ENCODE measurements at places on chromosomes 12 and 14.
A peak's percentile ranks its signal among the peaks of the same experiment; 100 is the strongest.

- DNase-seq = no peak
Observed at GRCh38 chr14:21902561-21903181, 229.1 kb upstream of the OR4E1 start.

DNA sequence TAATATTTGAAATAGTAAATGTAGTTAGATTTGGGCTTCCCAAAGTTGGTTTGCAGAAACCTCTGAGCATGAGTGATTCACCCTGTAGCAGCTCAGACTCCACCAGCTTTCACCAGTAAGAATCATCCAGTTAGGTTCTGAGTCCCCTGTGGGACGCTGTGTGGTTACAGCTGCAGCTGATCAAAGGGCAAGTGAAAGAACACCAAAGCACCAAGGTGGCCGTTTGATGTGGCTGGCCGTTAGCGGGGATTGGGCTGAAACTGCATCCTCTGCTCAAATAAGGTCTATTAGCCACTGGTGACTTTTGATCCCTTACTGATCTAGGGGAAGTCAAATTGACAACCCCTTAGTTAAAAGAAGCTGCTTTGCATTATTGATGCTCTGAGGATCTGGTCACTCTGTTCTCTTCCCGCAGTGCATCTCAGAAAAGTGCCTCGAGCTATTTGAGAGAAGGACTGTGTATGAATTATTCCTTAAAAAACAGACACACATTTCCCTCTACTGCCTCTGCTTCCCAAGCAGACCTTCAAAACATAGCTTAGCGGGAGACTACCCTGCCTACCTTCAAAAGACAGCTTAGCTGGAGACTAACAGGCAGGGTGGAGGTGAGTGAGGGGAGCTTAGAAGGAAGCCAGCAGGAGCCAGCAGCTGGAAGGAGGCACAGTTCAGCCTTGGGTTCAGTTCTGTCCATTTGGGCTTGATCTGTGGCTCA is 3.7 kb downstream of the ABHD12B start:
- DNase-seq = peak; percentile 35

DNA sequence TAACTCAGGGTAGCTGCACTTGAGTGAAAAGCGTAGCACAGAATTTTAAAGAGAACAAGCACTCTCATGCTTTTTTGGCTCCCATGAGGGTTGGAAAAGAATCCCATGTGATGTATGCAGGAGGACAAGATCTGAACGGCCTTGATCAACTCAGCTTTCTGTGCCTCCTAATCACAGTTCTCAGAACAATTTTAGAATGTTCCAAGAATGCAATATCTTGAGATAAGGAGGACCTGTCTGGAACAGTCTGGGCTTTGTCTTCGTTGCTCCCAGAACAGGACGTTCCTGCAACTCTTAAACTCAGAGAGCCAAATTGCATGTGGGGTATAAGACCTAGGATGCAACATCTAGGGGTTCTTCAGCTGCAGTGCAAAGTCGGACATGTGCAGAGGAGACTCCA is 582.7 kb downstream of the RERGL start:
- no peak for DNase-seq

DNA sequence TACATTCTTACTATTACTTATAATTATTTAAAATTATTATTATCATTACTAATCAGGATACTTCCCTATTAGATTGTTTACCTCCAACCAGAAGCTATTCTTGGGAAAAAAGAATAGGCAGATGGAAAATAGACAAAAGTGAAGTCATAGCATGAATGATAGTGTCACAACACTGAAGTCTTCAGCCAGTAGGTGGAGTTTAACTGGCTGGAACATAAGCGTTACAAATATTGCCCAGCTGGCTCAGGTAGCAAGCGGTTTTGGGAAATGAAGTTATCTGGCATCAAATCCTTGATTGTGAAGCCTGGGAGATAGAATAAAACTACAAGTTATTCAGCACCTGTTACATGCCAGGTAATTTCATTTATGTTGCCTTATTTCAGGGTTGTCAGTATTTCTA is 762.9 kb downstream of the C12orf50 start:
- DNase-seq = no peak

DNA sequence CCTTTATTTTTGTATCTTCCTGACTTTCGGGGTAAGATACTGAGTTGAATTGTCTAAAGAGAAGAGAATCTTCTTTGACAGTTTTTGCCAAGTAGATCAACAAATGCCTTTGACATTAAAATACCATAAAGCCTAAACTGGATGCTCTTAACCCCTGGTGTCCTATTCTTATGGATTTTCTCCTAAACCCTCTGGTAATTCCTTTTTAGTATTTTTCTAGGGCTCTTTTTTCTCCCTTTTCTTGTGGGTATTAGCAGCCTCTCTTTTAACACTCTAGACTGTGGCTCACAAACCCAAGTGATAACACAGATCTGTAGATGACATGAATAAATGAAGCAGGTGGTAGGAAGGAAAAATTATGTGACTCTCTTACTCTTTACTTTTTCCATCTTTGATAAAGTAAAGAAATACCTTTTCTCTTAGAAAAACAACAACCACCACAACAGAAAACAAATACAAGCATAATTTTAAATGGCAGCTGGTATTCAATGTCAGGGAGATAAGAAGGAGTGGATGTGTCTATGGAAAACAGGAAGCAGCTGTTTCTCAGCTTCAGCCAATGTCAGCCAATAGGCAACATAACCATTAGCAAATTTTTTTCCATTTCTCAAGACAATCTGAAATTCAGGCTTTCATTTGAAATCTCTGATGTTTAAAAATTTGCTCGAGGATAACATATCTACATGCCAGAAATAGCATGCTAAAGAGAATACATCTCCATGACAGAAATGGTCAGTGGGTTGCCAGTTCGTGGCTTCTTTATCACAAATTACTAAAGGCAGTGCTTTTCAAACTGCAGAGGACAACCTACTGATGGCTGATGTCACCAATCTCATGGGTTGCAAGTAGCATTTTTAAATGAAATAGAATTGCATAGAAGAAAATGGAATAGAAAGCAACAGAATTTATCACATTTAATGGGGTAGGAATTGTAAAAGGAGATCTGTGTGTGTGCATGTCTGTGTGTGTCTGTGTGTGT is 123.1 kb upstream of the KRR1 start:
- DNase-seq = no peak

DNA sequence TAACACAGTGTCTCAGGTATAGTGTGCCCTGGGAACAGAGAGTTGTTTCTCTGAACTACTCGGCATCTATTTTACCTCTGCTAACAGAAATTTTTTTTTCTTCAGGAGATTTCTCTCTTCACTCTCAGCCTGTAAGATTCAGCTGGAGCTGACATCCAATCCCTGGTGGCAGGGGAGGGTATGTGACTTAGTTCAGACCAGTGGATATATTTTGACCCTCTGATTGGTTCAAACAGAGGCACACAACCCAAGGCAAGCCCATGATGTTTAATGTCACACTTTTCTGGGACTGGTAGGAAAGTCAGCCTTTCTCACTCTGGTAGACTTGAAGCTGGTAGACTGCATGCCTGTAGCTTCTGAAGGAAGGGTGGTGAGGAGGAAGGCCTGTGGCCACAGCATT is 147.9 kb downstream of the HMGA2 start:
- DNase-seq = no peak

DNA sequence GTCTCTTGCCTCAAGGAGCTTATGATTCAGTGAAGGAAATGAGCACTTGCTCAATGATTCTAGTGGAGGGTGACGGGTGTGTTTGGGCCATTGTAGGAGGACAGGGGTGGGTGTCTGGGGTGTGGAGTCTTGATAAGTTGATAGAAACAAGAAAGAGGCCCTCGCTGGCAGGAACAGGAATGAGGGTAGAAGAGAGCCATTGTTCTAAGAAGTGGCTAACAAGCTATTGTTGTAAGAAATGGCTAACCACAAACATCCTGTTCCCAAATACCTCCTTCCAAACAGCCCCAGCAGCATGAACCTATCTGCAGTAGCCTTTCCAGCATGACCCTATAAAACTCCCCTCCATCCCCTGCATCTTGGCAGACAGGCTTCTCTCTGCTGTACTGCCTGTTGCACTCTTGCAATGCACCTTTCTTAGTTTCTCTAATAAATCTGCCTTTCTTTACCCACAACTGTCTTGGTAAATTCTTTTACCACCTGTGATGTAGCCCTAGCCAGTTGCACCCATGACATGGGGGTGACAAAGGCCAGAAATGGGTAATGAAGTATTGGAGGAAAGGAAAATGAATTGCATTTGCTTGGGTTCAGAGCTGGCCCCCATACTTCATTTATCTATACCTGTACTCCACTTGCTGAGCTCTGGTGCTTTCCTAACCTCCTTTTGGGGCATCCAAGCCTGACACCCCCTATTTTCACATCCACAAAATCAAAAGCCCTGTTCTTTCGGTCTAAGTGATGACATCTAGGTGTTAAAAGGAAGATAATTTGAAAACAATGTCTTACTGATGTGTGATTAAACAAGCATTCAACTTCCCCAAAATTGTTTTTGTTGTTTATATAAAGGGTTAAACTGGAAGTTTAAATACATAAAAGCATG is 389.1 kb downstream of the GRIN2B start:
- no peak for DNase-seq

GRCh38 chr12:63792338-63792737 is 12.6 kb downstream of the RXYLT1 start:
- no peak for DNase-seq

- DNase-seq = no peak
Observed at GRCh38 chr14:71536927-71537772, 395.1 kb upstream of the RGS6 start.

GRCh38 chr12:4275016-4275869 is 1.7 kb downstream of the CCND2 start:
- DNase-seq = no peak

- DNase-seq = no peak
Observed at GRCh38 chr14:25484235-25484634, 434.3 kb upstream of the STXBP6 start.

GRCh38 chr12:98109266-98109665 is 406.1 kb upstream of the TMPO start:
- DNase-seq = no peak

DNA sequence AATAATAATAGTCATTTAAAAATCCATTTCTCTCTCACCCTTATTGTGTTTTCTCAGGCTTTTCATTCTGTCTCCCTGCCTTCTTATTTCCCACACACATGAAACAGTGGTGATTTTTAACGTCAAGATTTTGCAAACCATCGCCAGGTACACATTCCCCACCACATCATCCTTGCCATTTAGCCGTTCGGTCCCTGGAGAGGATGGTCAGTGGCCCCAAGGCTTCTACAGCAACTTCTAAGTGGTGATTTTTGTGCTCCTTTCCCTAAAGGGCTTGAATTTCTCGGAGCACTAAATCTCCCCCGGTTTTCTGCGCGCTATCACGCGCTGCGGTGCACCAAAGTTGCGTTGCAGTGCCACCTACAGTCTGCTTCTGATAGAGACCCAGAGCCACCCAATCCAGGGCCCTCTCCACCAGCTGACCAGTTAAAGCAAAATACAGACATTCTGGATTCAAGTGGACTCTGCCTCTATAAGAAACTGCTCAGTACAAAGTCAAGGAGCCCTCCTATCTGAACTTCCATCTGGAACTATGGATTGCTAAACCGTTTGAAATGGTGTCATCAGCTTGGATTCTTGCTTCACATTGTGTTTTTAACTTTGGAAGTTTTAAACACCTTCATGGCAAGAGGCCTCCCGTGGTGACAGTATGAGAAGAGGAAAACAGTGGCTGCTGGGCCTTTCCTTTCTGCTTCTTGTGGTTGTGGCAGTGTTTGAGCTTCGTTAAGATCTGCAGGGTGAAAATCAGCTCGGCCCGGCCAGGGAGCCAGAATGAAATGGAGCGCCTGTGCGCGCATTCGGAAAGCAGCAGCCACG is 234.0 kb downstream of the SPTSSA start:
- DNase-seq = peak; percentile 20

DNA sequence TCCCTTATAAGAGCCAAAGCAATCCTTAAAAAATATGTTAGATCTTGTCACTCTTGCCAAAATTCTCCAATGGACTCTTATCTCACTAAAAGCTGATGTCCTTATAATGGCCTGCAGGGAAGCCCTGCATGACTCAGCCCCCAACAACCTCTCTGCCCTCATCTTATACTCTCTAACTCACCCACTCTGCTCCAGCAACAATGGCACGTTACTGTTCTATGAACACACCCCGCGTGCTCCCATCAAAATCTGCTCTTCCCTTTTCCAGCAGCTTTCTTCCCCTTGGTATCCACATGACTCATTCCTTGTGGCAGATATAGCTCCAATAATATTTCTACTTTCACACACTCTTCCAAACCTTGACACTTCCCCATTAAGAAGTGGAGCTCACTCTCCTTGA is 108.1 kb downstream of the DENND5B start:
- DNase-seq = no peak

DNA sequence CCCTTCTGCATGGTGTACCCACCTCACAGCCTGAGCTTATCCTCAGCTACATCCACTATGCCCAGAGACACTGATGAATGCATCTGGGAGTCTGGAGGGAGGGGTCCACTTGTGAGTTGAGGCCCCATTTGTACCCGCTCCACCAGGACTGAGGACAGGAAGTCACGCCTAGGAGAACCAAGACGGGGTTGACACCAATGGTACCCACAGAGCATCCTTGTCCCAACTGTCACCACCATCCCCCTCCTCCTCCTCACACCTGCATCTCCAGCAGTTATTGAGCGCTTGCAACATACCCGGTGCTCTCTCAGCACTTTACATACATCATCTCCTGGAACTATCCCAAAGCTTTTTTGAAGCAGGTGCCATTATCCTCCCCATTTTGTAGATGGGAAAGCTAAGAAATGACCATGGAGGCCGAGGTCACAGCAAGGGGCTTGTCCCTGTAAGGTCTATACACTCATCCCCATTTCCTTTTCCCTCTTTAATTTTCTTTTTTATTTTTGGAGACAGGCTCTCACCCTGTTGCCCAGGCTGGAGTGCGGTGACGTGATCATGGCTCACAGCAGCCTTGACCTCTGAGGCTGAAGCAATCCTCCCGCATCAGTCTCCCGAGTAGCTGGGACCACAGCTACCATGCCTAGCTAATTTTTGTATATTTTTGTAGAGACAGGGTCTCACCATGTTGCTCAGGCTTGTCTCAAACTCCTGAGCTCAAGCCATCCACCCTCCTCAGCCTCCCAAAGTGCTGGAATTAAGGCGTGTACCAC is 31.7 kb downstream of the DGLUCY start:
- no peak for DNase-seq

DNA sequence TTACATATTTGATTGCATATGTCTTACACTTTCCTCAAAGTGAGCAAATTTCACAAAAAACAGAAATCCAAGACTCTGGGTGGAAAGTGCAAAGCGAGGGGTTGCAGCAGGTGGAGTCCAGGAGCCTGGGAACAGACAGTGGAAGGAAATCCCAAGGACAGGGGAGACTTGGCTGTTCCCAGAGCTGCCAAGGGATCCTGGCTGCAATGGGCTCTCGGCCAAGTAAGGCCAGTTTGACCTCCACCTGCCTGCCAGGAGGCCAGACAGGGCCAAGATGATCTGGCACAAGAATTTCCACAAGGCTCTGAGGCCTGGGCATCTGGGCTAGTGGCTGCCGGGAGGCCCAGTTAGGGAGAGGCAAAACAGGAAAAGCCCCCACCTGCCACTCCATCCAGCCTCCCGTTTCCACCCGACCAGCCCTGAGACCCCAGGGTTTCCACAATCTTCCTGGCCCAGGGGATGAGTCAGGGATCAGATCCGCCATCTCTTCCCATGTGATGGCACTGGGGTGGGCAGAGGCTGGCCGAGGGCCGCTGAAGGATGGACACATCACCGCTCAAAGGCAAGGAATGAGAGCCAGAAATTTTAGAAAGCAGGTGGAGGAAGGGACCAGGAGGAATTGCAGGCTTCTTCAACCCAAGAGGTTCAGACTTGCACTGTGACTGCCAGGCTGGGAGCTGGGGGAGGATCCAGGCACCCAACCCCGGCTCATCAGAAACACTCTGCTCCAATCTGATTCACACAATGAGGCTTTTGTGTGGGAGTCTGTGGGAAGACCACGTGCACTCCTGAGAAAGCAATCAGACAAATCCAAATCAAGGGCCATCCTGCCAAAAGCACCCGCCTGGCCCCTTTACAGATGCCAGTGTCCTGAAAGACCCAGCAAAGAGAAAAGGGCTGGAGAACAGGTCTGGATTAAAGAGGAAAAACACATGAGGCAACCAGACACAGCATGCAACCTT is 16.3 kb downstream of the SCARB1 start:
- no peak for DNase-seq

Measured in stimulated activated CD8-positive, alpha-beta memory T cell treated with anti-CD3 and anti-CD28 coated beads, Interleukin-4, amount 100 ng/mL, for 24 hours (primary cell).